Activated CD4-positive, alpha-beta T cell treated with anti-CD3 and anti-CD28 coated beads, Interleukin-2, amount 50 U/mL, for 1 hour (primary cell): ENCODE measurements at places on chromosomes 4 and X.

GRCh38 chrX:119389871-119390501 is 9.2 kb upstream of the SLC25A43 start:
- DNase-seq: no peak

- DNase-seq: no peak
Observed at GRCh38 chr4:183860731-183861130, 44.4 kb upstream of the STOX2 start.

DNA sequence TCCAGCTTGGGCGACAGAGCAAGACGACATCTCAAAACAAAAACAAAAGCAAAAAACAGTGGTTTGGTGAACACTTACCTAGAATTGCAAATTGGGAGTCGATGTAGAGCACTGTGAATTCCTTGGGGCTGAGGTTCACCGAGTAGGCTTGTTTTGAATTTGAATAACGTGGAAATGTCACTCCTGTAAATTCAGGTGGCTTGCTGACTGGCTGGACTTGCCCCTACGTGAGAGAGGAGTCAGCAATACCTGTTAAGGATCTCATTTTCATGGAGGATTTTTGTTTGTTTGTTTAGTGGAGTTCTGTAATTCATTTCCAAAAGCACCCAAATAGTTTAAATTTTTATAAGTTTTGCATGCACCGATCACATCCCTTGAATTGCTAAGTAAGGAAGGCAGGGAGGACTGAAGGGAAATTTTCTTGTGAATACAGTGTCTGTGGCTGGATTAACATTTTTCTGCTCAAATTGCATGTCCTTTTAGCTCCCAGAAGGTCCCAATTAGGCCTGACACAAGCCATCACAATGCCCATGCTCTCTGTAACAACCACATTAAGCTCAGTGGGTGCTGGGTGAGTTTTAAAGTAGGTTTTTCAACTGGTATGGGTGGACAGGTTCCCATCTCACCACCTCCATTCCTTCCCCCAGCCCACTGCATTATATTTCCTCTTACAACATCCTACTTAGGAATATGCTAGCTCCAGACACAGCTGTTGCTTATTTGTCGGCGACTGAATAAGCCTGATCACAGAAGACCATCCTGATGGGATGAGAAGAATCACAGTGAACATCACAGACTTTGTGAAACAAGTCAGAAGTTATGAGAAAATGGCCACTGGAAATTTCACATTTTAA is 58.5 kb upstream of the TTC29 start:
- DNase-seq: no peak

DNA sequence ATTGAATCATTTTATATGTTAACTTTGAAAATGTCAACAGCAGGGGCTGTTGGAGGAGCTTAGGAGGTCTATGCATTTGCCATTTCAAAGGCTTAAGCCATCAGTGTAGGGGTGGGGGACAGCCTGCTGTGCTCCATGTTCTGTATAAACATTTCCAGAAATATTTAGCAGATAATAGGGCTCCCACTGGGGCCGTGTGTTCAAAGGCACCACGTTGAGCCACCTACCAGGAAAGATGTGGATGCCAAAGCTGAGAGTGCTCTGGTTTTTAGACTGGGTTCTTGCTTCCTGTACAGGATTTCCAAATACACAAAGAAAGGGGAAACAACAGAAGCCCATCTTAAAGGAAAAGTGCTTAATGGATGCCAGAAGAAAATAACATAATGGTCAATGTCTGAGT is 219.5 kb downstream of the CENPC start:
- no peak for DNase-seq

DNA sequence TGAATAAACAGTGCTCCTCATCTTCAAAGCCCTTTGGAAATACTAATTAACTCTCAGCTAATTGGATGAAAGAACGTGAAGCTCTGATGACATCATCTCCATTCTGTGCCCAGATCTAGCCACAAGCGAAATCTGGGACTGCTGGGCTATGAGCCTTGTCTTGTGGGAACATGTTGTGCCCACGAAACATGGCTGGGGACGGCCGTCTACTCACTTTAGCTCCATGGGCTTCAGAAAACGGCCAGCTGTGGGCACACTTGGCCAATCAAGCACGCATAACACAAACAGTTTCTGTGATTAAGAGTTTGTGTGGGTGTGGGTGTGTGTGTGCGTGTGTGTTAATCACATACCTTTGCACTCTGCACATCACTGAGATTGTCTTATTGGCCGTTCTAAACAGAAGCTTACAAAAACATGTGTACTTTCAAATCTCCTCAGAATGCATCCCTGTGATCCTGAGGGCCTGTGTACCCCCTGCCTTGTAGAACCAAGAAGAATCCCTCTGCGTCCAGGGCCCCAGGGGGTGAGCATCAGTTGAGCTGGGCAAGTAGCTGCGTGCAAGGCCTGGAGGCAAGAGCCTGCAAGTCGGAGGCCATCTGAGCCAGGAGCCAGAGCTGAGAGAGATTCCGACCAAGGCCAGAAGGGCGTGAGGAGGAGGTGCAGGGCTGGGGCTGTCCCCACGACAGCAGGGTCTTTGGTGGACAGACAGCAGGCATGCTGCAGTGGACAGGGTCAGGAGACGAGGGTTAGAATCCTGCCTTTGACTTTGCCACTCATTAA is 18.7 kb upstream of the ZNF185 start:
- no peak for DNase-seq

- DNase-seq: no peak
Observed at GRCh38 chr4:98293104-98293887, 32.1 kb downstream of the RAP1GDS1 start.

GRCh38 chr4:105894660-105895582 is at the start of gene NPNT:
Gene NPNT (plus strand): TSS chr4:105895471. CDS start chr4:105895653, 182 bp downstream.
- no peak for DNase-seq

GRCh38 chr4:140374130-140374477 is 658 bp downstream of the SCOC start:
- DNase-seq: no peak

- DNase-seq: no peak
Observed at GRCh38 chr4:2671267-2671895, 84.8 kb downstream of the TNIP2 start.

DNA sequence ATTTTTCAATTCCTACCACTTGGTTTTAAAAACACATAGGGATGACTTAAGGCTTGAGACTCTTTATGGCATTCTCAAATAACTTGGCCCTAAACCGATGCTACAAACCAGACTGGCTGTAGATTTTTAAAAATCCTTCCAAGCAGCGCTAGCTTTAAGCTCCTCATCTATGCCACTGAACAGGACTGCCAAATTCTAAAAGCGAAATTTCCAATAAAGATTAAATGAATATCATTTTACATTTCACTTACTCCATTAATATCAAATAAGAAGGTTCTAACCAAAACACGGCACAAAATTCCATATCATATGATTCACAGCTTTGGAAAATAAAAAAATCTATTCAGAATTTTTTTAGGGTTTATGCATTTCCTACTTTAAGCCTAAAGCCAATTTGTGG is 134.2 kb downstream of the FANCB start:
- no peak for DNase-seq

DNA sequence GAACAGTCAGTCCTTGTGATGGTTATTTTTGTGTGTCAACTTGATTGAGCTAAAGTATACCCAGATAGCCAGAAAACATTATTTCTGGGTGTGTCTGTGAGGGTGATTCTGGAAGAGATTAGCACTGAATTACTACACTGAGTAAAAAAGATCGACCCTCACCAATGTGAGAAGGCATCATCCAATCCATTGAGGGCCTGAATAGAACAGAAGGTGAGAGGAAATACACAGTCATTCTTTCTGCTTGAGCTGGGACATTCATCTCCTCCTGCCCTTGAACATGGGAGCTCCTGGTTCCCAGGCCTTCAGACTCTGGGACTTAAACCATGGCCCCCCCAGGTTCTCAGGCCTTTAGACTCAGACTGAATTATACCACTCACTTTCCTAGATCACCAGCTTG is 22.3 kb downstream of the INPP4B start:
- no peak for DNase-seq

- DNase-seq: no peak
Observed at GRCh38 chr4:73391774-73392173, 12.3 kb upstream of the ALB start.

GRCh38 chr4:83865417-83866150 is 329.7 kb downstream of the GPAT3 start:
- no peak for DNase-seq

- DNase-seq: no peak
Observed at GRCh38 chrX:48667509-48667908, 16.1 kb upstream of the WAS start.

- no peak for DNase-seq
Observed at GRCh38 chrX:28920153-28920943, 333.1 kb downstream of the IL1RAPL1 start.

GRCh38 chr4:21901831-21902230 is 46.7 kb downstream of the KCNIP4 start:
- DNase-seq: no peak

DNA sequence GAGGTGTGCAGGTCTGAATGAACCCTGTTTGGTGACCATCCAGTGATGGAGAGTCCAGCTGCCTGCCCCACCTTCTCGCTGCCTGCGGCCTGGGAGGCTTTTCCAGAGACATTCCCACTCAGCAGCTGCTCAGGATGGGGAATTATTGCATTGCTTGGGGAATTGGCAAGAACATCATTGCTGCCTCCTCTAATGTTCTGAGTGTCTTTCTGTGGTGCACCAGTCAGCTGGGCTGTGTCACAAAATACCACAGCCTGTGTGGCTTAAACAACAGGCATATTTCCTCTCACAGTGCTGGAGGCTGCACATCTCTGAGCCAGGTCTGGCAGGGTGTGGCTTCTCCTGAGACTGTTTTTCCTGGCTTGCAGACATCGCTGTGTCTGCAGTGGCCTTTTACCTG is 86.8 kb upstream of the AFAP1 start:
- no peak for DNase-seq

DNA sequence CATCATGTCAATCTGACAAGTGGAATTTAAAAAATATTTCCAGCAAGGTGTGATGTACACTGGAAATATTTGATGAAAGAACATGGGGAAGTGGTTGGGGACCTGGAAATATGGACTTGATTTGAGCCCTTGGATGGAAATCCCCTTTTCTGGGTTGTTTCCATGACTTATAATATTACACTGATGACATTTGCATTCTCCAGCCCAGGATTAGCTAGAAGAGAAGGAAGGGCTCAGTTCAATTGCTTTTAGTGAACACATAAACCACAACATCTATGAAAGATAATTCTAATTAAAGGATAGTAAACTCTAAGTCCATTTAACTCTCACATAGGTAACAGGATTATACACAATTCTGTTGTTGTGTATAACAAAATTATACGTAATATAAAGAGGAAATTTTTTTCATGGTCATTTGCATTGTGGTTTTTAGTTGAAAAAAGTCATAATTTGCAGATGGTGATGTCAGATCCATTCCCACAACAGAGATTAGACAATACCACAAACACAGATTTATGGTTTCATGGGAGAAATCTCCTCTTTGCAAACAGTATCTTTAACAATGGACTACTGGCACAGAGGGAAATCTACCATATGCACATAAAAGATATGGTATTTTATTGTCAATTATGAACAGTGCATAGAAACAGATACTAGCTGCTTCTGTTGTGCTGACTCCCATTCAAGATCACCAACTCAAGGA is 126.5 kb downstream of the DKK2 start:
- DNase-seq: no peak

GRCh38 chrX:6768881-6769280 is 234.0 kb upstream of the VCX3A start:
- no peak for DNase-seq

GRCh38 chr4:125097729-125098128 is 217.0 kb upstream of the FAT4 start:
- no peak for DNase-seq

GRCh38 chrX:48665991-48666390 is 17.6 kb upstream of the WAS start:
- DNase-seq: no peak

DNA sequence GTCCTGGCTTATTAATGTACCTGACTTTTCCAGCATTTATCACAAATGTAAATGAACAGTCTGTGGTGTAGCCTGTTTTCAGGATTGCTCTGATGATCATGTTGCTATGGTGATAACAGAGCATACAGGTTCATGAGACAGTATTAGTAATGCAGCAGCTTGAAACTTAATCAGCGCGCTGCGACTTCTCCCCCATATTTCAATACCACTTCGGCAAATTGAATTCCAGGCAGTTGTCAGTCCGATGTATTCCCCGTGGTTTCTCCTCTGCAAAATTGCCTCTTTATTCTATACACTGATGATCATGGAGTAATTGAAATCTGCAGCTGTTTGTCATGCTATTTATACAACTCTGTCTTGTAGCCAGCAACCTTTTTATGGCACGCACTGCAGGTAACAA is 239.3 kb downstream of the C4orf33 start:
- no peak for DNase-seq

DNA sequence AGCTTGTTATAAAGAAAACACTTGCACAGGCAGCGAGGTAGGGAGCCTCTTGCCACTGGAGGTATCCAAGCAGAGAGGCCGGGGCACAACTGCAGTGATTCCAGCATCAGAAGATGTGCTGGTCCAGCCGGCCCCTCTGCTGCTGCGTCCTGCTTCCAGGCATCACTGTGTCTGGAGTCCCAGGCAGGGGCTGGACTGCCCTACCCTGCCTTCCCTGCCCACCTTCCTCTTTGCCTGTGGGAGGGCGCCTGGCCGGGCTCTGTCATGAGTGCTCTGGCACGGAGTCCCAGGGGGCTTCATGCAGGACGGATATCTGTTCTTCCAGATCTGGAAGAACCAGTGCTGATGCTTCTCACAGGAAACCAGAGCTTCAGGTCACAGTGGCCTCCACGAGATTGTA is 187.6 kb upstream of the PSAPL1 start:
- no peak for DNase-seq

DNA sequence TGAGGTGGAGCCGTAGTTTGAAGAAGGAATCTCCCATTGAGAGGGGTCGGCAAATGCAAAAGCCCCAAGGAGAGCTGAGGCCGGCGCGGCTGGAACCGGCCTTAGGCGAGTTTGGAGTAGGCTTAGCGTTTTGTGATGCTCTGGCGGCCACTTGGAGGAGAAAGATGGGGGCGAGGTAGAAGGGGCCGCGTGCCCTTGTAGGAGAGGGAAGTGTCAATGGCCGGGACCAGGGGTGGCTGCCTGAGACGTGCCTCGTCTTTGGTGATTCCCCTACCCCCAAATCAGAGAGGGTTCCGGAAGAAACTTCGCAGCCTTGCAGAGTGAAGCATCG is 11.7 kb downstream of the MSX1 start:
- DNase-seq: no peak

DNA sequence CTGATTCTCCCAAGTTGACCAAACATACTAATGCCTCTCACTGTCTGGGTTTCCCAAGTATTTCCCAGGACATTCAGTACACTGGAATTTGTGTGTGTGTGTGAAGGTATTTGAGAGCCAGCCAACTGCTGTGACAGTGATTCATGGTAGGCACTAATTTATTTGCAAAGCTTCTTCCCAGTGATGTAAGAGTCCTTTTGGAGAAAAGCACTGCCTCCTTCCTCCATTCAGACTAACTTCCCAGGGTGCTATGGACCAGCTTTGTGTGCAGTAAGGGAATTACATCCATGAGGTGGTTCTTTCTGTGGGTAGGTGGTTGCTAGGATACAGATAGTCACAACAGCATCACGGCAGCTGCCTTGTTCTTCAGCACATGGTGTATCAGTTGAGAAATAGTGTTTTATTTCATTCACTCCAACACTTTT is 8.7 kb downstream of the EGF start:
- no peak for DNase-seq
